CD4-positive, CD25-positive, alpha-beta regulatory T cell (primary cell): ENCODE measurements at places on chromosomes 1 and 21.
A peak's percentile ranks its signal among the peaks of the same experiment; 100 is the strongest.

- DNase-seq, result no peak
Measured at GRCh38 chr1:198128533-198128932, 28.3 kb upstream of the NEK7 start.

- no peak for DNase-seq
Measured at GRCh38 chr21:29114765-29115500, 15.5 kb upstream of the MAP3K7CL start.

DNA sequence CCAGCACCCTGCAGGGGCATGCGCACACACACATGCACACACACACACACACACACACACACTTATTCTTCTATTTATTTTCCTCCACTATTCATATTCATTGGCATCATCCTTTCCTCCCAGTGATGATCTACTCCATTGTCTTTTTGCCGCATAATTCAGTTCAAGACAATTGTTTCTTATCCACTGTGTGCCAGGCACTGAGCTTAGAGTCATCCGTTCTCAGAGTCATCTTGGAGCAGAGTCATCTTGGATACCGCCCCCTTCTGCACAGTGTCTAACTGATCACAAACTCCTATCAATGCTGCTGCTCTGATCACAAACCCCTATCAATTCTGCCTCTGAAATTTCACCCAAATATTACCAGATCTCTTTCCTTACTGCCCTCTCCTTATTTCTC is 102.8 kb upstream of the PROX1 start:
- no peak for DNase-seq

DNA sequence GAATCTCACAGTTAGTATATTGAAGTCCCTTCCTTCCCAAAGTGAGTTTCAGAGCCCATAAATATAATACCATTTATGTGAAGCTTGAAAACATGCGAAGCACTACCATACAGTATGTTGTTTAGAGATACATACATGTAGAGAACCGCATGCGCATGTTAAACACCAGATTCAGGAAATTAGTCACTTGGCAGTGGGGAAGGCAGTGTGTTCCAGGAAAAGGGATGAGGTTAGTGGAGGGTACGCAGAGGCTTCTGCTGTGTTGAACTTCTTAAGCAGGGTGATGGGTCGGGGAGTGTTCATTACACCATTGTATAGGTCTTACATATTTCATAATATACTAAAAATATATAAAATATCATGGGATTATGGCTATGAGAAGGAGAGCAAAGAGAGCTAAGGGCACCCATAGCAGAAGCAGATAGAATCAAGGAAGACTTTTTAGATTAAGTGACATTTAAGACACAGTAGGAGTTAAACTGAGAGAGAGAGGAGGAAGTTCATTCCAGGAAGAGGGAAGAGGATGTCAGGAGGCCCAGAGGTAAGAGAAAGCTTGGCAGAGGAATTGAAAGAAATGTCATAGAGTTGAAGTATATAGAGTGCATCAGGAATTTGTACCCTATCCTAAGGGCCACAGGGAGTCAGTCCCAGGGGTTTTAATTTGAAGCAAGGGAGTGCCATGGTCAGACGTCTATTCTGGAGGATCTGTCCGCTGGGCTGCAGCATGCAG is 43.5 kb upstream of the SARS1 start:
- DNase-seq, result no peak

DNA sequence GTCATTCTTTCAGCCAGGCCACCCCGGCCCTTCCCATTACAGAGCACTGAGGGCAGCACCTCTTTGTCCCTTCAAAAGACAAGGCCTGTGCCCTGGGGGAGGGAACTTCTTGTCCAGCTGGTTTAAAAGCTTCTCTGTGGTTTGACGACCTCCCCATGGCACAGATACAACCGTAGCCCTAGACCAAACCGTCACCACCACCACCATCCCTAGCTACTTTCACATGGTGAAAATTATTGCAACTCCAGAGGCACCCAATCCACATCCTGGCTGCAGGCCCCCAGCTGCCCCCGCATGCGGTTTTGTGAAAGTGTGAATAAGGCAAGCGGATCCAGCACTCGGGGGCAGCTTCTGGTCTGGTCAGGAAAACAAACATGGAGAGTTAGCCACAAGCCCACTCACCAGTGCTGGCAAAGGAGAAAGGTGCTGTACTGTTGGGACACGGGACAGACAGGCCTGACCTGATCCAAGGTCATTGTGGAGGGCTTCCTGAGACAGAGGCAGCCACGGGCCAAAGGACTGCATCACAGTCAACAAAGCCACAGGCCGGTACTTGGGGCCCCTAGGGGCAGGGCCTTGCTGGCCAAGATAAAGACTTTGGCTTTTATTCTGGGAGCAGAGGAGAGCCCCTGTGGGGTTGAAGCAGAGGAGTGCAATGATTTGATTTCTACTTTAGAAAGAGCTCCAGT is 31.2 kb downstream of the CDCA8 start:
- DNase-seq, result no peak

- DNase-seq, result peak; percentile 23
Measured at GRCh38 chr1:167819849-167820683, 93.9 kb downstream of the ADCY10 start.

GRCh38 chr1:33130297-33130696 is 49.3 kb downstream of the AZIN2 start:
- DNase-seq, result no peak

DNA sequence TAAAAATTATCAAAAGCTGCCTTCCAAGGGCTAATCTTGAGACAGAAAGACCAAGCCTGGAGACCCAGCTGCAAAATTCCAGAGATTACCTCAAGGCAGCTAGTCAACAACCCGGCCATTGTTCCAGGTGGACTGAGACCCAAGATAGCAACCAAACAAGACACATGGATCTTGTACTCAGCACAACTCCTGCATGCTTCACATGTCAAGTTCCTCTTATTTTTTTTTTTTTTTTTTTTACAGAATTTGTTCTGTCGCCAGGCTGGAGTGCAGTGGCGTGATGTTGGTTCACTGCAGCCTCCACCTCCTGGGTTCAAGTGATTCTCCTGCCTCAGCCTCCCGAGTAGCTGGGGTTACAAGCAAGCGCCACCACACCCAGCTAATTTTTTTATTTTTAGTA is 40.1 kb downstream of the CD2 start:
- DNase-seq, result no peak

DNA sequence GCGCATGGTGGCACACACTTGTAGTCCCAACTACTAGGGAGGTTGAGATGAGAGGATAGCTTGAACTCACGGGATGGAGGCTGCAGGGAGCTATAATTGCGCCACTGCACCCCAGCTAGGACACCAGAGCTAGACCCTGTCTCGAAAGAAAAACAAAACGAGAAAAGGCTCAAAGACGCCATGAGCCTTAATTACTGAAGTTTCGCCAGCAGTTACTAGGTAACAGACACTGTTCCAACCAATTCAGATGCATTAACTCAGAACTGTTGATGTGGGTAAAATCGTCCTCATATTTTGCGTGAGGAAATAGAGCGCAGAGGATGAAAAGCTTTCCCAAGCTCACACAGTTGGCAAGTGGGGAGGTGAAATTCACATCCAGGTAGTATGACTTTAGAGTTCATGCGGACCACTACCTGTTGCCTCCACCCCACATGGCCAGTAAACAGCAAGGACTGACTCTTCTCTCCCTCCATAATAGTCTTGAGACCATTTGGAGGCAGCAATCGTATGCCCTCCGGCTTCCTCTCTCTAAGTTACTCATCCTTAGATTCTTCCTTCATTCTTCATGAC is 40.1 kb downstream of the INAVA start:
- DNase-seq, result no peak

GRCh38 chr1:40965531-40965930 is 14.0 kb upstream of the CTPS1 start:
- no peak for DNase-seq

DNA sequence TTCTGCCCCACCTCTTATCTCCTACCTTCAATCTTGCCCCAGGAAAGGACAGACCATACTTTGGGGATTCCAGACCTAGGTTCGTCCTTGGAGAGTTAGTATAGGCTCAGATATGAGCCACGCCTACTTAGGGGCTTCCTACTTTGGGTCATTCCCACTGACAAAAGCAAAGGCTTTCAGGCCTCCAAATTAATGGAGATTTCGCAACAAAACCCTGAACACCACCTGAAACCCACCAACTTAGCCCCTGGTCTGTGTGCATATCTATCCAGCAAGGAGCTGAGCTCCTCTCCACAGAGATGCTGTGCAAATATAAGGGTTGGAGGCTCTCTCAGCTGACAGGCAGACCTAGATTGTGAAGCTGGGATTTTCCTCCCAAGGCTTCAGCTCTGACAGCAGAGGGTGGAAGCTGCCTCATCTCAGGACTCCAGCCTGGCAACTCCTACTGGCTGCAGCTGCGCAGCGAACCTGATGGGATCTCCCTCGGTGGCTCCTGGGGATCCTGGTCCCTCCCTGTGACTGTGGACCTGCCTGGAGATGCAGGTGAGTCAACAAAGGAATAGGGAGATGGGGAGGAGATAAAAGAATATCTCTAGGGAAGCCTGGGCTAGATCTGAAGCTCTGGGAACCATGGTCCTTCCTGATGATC is 2.1 kb downstream of the MPL start:
- DNase-seq, result no peak

DNA sequence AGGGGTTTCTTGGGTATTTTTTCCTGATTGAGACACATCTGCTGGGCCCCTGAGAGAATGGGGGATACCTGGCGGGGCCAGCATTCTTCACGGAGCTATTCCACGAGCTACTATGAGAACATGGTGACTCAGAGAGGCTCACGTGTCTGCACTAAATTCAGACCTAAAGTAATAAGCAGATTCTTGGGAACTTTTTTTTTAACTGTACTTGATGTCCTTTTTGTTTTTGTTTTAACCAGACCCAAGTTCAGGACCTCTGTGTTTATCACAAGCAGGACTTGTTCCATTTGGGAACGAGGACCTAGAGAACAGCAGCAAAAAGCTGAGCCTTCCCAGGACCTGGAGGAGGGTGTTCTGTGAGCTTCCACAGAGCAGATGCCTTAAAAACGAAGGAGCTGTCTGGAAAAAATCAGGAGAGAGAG is 44.0 kb downstream of the EVA1C start:
- no peak for DNase-seq

GRCh38 chr1:89884718-89885596 is 64.1 kb downstream of the LRRC8D start:
- no peak for DNase-seq

GRCh38 chr1:225483818-225484656 is 56.2 kb upstream of the LBR start:
- no peak for DNase-seq

DNA sequence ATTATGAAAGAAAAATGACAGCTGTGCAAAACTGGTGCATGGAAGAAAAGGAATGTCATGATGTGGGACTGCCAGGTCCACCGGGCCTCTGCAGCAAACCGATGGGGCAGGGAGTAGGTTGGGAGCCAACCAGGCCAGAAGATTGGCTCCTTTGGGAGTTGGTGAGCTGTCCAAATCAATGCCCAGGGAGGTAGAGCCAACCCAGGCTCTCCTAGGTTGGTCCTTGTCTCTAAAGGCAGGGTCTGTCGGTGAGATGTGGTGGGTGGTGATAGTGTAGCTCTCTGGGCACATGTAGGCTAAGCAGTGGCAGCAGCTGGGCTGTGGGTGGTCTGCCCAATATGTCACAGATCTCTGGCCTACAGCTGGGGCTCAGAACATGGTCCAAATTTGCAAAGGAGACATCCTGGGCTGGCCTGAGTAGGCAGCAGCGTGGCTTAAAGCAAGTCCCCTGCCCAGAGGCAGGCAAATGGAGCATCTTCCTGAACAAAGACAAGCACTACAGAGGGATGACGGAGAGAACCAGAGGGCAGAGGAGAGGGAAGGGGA is 61.2 kb upstream of the PRDX6 start:
- no peak for DNase-seq

DNA sequence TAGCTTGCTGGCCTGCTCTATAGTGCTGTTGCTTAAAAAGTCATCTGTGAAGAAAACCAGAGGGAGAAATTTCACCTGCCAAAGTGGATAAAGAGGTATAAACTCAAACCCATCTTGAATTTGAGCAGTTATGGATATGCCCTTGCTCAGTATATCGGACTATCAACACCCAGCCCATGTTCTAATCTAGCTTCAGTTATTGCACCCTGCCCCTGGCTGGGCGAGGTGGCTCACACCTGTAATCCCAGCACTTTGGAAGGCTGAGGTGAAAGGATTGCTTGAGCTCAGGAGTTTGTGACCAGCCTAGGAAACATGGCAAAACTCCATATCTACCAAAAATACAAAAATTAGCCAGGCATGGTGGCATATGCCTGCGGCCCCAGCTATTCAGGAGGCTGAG is 13.3 kb downstream of the LIX1L start:
- no peak for DNase-seq

- DNase-seq, result no peak
Measured at GRCh38 chr1:192122668-192123067, 35.6 kb upstream of the RGS18 start.

GRCh38 chr1:71240656-71241055 is 159.8 kb upstream of the ZRANB2 start:
- no peak for DNase-seq

DNA sequence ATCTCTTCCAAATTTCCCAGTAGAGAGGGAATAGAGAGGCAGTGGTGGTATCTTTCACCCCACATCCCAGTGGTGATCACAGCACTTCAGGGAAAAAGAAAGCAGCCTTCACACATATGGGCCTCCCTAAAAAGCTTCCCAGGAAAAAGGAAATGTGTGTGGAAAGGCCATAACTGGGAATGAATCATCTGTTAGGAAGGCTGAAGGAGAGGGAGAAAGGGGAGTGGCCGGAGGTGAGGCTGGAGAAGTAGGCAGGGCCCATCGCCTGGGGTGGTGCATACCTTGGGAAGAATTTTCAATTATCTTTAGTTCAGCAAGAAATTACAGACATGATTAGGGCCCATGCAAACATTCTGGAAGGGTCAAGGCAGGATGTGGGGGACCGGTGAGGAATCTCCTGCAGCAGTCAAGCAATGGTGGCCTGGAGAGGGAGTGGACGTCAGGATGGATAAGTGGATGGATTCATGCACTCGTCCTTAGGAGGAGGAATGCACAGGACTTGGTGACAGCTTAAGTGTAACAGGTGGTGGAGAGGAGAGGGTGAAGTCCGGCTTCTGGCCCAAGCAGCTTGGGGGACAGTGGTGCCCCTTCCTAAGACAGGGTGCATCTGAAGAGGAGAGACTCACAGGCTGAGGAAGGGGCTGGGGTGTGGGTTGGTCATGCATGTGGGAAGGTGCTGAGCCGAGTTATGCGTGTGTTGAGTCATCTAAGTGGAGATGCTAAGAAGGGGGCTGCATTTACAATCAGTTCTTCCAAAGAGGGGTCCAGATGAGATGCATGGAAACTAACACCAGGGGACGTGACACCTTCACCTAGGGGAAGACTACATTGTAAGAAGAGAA is 17.9 kb downstream of the HIVEP3 start:
- no peak for DNase-seq

DNA sequence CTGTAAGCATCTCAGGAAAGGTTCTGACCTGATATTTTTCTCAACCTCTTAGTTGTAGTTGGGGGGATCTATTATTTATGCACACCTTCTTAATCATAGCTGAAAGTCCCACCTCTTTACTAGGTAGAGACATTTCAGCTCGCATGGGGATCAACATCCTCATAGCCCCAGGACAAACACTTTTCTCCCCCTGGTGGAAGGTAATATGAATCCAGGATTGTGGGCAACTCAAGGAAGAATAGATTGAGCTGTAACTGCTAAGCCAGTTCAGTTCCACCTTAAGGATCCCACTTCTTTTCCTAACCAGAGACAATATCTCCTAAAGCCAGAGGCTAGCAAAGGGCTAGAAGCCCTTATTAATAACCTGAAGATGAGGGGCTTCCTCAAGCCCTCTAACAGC is 25.4 kb upstream of the SMYD3 start:
- DNase-seq, result no peak
